ENCODE measurements at places on chromosomes 4 and X. TPM values are rescaled to one million over a fixed set of nuclear protein-coding genes. Genes with fewer than 3 reads are reported as not detected.

The CENPI gene
- 2.2 TPM for total RNA-seq

The AFP gene
- total RNA-seq: not detected

The GABRG1 gene
- total RNA-seq: not detected

The VSIG4 gene
- total RNA-seq: not detected

The DUSP21 gene
- not detected for total RNA-seq

The MAGEE2 gene
- not detected for total RNA-seq

The PABPC4L gene
- total RNA-seq: not detected
